Stomach (tissue), 19 donors: ENCODE measurements at places on chromosomes 7 and 10. TPM values are rescaled to one million over a fixed set of nuclear protein-coding genes. Genes with fewer than 3 reads are reported as not detected.

DNA sequence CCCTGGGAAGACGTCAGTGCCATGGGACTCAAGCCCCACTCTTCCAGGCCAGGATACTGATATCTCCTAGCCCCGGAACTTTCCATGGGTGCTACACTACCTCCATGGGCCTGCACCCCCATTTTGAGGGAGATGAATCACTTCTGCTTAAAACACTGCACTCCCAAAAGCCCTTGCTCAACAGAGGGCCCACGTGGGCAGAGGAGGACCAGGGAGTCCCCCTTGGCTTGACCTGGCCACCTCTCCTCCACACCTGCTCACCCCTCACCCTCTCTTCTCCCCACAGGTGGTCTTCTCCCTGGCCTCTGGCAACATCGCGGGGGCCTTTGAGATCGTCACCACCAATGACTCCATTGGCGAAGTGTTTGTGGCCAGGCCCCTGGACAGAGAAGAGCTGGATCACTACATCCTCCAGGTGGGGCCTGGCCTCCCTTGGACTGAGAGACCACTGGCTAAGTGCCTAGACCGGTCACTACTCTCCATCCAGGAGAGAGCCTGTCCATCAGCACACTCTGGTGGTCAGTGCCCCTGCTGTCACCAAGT lies 19.9 kb upstream of the C10orf105 start:
- H3K27ac ChIP-seq: no peak overlapping the region
- H3K36me3 ChIP-seq: no peaks in the 10 kb centered on the region
- no peak for DNase-seq
- peaks cover 72% of the 10 kb centered on the region for H3K4me1 ChIP-seq

GRCh38 chr7:53518319-53518718 lies 482.9 kb downstream of the POM121L12 start:
- DNase-seq: peak; percentile 2
- H3K36me3 ChIP-seq: no peaks in the 10 kb centered on the region
- no peaks in the 10 kb centered on the region for H3K27me3 ChIP-seq
- H3K4me1 ChIP-seq: no peaks in the 10 kb centered on the region

The CTAGE4 gene
- 1.4 TPM for polyA plus RNA-seq

DNA sequence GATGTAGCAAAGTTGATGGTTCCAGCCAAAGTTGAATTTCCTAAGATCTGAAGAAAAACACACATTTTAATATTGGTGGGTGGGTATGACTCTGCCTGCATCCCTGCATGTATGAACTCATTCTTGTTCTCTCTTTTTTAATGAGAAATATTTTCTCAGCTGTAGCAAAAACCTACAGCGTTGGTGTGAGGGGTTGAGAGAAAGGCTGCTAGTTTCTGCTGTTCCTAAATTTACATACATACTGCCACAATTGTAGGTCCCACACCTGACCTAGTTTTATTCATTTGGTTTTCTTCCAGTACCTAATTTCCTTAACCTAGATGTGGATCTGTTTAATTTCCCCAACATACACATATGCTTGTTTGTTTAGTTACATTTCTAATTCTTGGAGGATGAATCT lies 4.6 kb downstream of the AGFG2 start:
- H3K27me3 ChIP-seq: no peaks in the 10 kb centered on the region
- peak overlapping the region; percentile 94 for H3K27ac ChIP-seq
- H3K4me3 ChIP-seq: no peak overlapping the region
- H3K36me3 ChIP-seq: no peaks in the 10 kb centered on the region
- no peak for DNase-seq
- H3K4me1 ChIP-seq: peaks cover 92% of the 10 kb centered on the region

DNA sequence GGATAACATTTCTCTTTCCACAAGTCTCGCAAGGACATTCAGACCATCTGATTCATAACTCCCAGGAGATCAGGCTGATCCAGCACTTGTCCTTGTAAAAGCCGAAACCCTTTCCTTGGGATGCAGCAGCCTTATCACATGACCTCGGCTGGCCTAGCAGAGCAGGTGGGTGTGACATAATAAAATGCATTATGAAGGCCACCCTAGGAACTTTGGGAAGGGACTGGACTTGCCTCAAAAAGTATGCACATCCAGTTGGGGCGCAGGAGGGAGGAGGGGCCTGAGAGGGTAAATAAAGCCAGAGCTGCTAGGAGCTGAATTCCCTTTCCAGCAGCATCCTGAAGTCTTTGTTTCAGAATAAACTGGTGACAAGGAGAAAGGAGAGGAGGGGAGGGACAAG lies 260.8 kb downstream of the SNX13 start:
- DNase-seq: no peak
- no peak overlapping the region for H3K4me3 ChIP-seq
- no peaks in the 10 kb centered on the region for H3K36me3 ChIP-seq
- peaks cover 20% of the 10 kb centered on the region for H3K4me1 ChIP-seq
- H3K27ac ChIP-seq: peak overlapping the region; percentile 57

- no peaks in the 10 kb centered on the region for H3K36me3 ChIP-seq
- peak overlapping the region; percentile 85 for H3K4me3 ChIP-seq
- no peaks in the 10 kb centered on the region for H3K27me3 ChIP-seq
- peaks cover 52% of the 10 kb centered on the region for H3K4me1 ChIP-seq
- DNase-seq: no peak
Measured at GRCh38 chr7:139776486-139777132, 1.2 kb downstream of the HIPK2 start.

The PRF1 gene
- 0.73 TPM for polyA plus RNA-seq

- no peak overlapping the region for H3K4me3 ChIP-seq
- H3K27ac ChIP-seq: no peak overlapping the region
- no peak for DNase-seq
- H3K27me3 ChIP-seq: no peaks in the 10 kb centered on the region
- no peaks in the 10 kb centered on the region for H3K36me3 ChIP-seq
Measured at GRCh38 chr7:129989466-129989865, 36.7 kb upstream of the UBE2H start.

DNA sequence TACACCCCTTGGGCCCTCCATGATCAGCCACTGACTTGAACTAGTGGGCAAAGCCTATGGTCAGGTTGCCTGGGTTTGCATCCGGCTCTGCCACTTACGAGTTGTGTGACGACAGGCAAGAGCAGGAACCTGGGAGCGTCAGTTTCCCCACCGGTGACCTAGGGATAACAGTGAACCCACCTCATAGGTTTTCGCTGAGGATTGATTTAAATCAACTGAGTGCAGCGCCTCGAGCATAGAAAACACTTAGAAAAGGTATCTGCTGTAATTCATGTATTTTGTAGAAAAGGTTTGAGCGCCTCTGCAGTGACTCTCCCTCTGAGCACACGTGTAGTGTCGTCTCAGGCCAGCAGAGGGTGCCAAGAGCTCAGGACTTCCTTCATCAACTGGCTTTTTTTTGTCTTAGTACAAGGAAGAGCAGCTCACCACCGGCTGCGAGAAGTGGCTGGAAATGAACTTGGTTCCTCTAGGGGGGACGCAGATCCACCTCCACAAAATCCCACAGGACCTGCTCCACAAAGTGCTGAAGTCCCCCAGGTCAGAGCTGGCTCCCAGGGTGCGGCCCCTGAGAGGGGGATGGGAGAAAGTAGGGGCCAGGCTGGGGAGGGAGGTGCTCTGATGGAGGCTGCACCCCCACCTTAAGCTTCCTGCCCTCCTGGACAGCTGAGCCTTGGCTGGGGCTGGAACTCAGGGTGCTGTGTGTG lies 27.7 kb downstream of the BTBD16 start:
- peak; percentile 72 for DNase-seq
- no peaks in the 10 kb centered on the region for H3K36me3 ChIP-seq
- peaks cover 13% of the 10 kb centered on the region for H3K4me1 ChIP-seq

- no peak overlapping the region for H3K4me3 ChIP-seq
- no peak overlapping the region for H3K27ac ChIP-seq
- no peaks in the 10 kb centered on the region for H3K4me1 ChIP-seq
- no peaks in the 10 kb centered on the region for H3K36me3 ChIP-seq
- no peak for DNase-seq
- H3K27me3 ChIP-seq: no peaks in the 10 kb centered on the region
Measured at GRCh38 chr7:20284003-20284770, 46.5 kb upstream of the ITGB8 start.

DNA sequence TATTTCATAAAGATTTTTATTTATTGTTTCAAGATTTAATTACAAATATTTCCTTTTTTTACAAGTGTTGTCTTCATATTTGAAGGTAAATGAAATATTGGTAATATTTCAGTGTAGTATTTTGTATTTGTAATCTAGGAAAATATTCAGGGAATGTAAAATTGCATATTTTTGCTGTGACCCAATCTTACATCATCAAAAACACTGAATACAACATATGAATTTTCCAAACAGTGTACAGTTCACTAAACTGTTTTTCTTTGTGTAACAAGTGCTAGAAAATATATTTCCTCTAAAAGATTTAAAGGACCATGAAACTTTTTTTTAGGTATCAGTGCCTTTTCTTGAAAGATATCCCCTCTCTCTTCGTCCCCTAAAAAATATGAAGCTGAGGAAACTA lies 251.9 kb upstream of the KCND2 start:
- no peak overlapping the region for H3K27ac ChIP-seq
- no peak overlapping the region for H3K4me3 ChIP-seq
- H3K27me3 ChIP-seq: no peaks in the 10 kb centered on the region
- H3K36me3 ChIP-seq: no peaks in the 10 kb centered on the region
- no peak for DNase-seq

DNA sequence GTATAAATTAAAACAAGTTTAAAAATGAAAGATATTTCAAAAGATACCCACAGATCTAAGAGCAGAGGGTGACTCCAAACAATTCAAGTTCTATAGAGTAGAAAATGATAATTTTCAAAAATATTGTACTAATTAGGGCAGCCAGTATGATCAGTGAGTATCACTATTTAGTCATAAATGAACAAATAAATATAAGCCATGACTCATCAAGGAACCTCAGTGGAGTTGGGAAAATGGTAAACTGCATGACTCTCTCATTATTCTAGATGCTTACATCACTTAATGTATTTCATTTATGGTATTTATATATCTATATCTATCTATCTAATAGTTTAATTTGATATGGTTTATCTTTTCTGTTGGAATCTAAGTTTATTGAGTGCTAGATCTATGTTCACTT lies 94.3 kb downstream of the THSD7A start:
- no peaks in the 10 kb centered on the region for H3K4me1 ChIP-seq
- H3K27me3 ChIP-seq: no peaks in the 10 kb centered on the region
- no peak overlapping the region for H3K4me3 ChIP-seq

DNA sequence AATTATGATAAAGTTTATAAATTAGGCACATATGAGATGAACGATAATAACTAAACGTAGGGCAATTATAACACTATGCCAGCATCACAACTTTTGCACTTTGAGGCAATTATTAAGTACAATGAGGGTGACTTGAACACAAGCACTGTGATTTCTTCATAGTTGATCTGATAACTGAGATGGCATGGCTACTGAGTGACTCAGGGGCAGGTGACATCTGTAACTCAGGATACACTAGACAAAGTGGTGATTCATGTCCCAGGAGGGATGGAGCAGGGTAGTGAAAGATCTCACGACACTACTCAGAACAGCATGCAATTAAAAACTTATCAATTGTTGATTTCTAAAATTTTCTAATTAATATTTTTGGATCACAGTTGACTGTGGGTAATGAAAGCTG lies 98.3 kb upstream of the ARHGAP21 start:
- H3K36me3 ChIP-seq: no peaks in the 10 kb centered on the region
- H3K4me1 ChIP-seq: no peaks in the 10 kb centered on the region
- H3K4me3 ChIP-seq: no peak overlapping the region
- no peak overlapping the region for H3K27ac ChIP-seq
- DNase-seq: no peak

- peaks cover 83% of the 10 kb centered on the region for H3K4me1 ChIP-seq
- no peak overlapping the region for H3K4me3 ChIP-seq
- peak overlapping the region; percentile 16 for H3K27ac ChIP-seq
- H3K36me3 ChIP-seq: no peaks in the 10 kb centered on the region
Measured at GRCh38 chr7:137934941-137935883, 66.7 kb downstream of the CREB3L2 start.

GRCh38 chr10:128729910-128730420 lies 603.7 kb upstream of the MKI67 start:
- H3K4me3 ChIP-seq: no peak overlapping the region
- H3K4me1 ChIP-seq: no peaks in the 10 kb centered on the region
- H3K36me3 ChIP-seq: no peaks in the 10 kb centered on the region
- H3K27ac ChIP-seq: no peak overlapping the region

The ABCF2 gene
- polyA plus RNA-seq: 14.3 TPM

- H3K4me3 ChIP-seq: no peak overlapping the region
- H3K36me3 ChIP-seq: no peaks in the 10 kb centered on the region
- H3K27me3 ChIP-seq: no peaks in the 10 kb centered on the region
- no peak overlapping the region for H3K27ac ChIP-seq
- DNase-seq: no peak
Measured at GRCh38 chr7:19097165-19098055, 20.0 kb downstream of the TWIST1 start.

- H3K4me3 ChIP-seq: no peak overlapping the region
- H3K27me3 ChIP-seq: no peaks in the 10 kb centered on the region
- H3K4me1 ChIP-seq: peaks cover 61% of the 10 kb centered on the region
- no peaks in the 10 kb centered on the region for H3K36me3 ChIP-seq
- H3K27ac ChIP-seq: peak overlapping the region; percentile 5
Measured at GRCh38 chr7:139722604-139723003, 55.2 kb downstream of the HIPK2 start.

GRCh38 chr10:26381986-26382385 lies 56.2 kb upstream of the APBB1IP start:
- no peak overlapping the region for H3K27ac ChIP-seq
- no peaks in the 10 kb centered on the region for H3K4me1 ChIP-seq
- H3K4me3 ChIP-seq: no peak overlapping the region

- peaks cover 23% of the 10 kb centered on the region for H3K27me3 ChIP-seq
- no peaks in the 10 kb centered on the region for H3K4me1 ChIP-seq
- no peaks in the 10 kb centered on the region for H3K36me3 ChIP-seq
- no peak overlapping the region for H3K27ac ChIP-seq
- H3K4me3 ChIP-seq: no peak overlapping the region
Measured at GRCh38 chr10:23205972-23206642, 14.0 kb downstream of the PTF1A start.

GRCh38 chr10:116836083-116836482 lies 13.2 kb upstream of the ENO4 start:
- no peak for DNase-seq
- H3K36me3 ChIP-seq: no peaks in the 10 kb centered on the region
- no peak overlapping the region for H3K4me3 ChIP-seq
- no peak overlapping the region for H3K27ac ChIP-seq
- H3K27me3 ChIP-seq: no peaks in the 10 kb centered on the region

DNA sequence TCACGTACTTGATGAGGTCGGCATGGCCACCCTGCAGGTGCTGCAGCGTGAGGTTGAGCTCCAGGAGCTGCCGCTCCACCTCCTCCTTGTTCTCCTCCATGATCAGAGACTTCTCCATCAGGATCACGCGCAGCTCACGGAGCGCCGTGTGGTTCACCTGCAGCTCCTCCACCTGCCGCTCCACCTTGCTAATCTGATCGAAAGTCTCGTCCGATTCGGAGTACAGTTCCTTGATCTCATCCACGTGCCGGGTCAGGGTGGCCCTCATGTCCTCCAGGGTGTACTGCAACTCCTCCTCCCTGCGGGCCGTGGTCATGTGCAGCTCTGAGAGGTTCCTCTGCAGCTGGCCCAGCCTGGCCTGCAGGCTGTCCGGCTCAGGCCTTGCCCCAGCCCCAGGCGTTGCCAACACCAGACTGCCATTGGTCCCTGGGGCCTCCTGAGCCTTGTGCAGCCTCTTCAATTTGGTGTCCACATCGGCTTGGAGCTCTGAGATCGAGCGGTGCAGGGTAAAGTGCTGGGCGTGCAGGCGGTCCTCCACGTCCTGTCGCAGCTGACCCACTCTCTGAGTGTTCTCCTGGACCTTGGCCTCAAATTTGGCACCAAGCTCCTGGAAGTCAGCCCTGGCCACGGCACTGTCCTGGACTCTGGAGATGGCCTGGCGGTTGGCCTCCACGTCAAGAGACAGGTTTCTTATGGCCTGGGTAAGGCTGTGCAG lies 13.9 kb downstream of the MMRN2 start:
- peaks cover 5% of the 10 kb centered on the region for H3K36me3 ChIP-seq
- peaks cover 10% of the 10 kb centered on the region for H3K27me3 ChIP-seq
- no peak overlapping the region for H3K4me3 ChIP-seq
- H3K27ac ChIP-seq: no peak overlapping the region
